Germinal center (tissue), 1 donor: ENCODE measurements at places on chromosomes 1 and 21.

- DNase-seq = no peak
Measured at GRCh38 chr21:31176080-31176551, 137.8 kb upstream of the KRTAP19-8 start.

DNA sequence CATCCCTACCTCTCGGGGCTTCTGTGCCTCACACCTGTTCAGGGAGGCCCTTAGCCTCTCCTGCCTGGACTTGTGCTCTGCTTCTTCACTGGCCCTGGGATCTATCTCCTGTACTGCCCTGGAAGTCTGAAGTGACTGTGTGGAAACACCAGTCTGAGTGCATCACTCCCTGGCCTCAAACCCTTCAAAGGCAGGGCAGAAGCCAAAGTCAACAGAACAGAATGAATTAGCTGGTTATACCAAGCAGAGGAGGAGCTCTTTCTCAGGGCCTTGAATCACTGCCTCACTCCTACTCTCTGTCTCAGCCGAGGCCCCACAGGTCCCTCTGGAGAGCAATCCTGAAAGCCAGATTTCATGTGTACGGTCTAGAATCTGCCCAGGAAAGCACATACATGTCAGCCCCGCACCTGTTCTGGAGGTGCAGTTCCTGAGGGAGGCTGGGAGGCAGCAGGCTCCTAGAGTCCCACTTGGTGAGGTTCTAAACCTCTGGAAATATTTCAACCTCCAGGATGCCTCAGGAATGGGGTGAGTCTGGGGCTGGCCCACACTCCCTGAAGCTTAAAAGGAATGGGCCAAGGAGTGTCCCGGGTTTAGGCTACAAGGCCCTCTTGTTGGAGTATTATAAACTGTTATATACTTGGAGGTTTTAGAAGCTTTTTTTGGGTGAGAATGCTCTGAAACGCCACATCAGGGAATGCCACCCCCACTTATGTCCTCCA lies 98.3 kb downstream of the ABCA4 start:
- DNase-seq = no peak

GRCh38 chr1:93979040-93979717 lies 69.9 kb upstream of the GCLM start:
- DNase-seq = no peak

- no peak for DNase-seq
Measured at GRCh38 chr1:211334986-211335385, 8.4 kb downstream of the TRAF5 start.

GRCh38 chr1:162151900-162152829 lies 82.7 kb downstream of the NOS1AP start:
- no peak for DNase-seq

DNA sequence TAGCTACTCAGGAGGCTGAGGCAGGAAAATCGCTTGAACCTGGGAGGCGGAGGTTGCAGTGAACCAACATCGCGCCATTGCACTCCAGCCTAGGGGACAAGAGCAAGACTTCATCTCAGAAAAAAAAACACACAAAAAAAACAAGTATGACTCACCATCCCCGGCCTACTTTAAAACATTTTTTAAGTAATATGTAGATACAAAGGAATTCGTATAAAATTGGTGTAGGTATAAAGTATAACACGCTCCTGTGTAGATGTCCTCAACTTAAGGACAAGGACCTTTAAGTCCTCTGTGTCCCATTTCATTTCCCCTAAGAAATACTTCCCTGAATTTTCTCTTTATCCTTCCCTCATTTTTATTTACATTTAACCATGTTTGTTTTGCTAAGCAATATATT lies 73.4 kb upstream of the PKN2 start:
- DNase-seq = no peak

- DNase-seq = no peak
Measured at GRCh38 chr1:107531065-107531908, 390.4 kb downstream of the NTNG1 start.

DNA sequence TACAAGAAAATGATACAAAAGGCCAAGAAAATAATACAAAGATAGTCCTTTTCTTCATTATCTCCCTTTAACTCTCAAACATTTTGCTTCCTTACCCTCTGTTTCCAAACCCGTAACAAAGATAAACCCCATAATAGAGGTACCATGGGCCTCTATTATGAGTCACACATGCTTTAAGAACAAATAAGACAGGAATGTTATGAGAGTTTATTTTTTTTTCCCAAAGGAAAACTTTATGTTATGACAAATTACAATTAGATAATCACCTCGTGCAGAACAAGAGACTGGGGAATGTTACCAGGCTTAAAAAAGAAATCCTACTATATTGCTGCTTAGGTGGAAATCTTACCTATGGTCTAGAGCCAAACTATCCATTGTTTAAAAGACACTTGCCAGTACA lies 272.0 kb downstream of the BRINP3 start:
- DNase-seq = no peak

DNA sequence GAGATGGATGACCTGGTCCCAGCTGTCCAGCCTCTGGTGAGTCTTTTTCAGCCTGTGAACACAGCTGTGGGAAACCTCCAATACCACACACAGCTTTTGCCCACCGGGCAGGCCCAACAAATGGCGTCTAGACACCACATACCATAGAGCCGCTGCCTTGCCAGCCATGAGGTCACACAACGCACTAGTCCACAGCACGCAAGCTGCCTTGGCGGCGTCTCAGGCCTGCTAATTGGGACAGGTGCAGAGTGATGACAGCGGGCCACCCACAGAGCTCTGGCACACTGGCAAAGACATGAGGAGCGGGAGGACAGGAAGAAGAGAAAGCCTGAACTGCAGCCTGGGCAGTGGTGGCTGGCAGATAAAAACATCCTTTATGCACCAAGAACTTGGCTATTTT lies 125.5 kb downstream of the ADAMTS1 start:
- DNase-seq = no peak

GRCh38 chr1:182433580-182433979 lies 16.4 kb upstream of the RGSL1 start:
- no peak for DNase-seq

GRCh38 chr1:39410915-39411436 lies 80.5 kb upstream of the BMP8A start:
- DNase-seq = peak; percentile 74

GRCh38 chr1:246350745-246351144 lies 156.3 kb downstream of the SMYD3 start:
- no peak for DNase-seq

DNA sequence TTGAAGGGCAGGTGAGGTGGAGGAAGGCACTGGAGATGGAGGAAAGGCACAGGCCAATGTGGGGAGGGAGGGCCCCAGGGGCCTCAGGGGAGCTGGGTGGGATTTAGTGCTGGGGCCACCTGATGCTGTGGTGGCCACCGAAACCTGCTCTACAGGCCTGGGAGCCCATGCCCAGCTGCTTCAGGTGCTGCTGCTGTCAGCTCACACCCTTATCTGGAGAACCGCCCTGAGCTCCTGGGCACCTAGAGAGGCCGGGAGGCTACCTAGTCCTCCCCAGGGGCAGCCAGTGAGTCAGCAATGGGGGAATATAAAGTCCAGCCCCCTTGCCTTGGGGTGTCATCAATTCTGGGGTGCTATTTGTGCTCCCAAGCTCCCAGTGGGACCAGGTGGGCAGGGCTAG lies 12.2 kb downstream of the FAM131C start:
- DNase-seq = no peak

GRCh38 chr1:202349206-202349928 lies 868 bp downstream of the PPP1R12B start:
- no peak for DNase-seq

- DNase-seq = no peak
Measured at GRCh38 chr1:237794071-237794470, 96.7 kb downstream of the ZP4 start.

DNA sequence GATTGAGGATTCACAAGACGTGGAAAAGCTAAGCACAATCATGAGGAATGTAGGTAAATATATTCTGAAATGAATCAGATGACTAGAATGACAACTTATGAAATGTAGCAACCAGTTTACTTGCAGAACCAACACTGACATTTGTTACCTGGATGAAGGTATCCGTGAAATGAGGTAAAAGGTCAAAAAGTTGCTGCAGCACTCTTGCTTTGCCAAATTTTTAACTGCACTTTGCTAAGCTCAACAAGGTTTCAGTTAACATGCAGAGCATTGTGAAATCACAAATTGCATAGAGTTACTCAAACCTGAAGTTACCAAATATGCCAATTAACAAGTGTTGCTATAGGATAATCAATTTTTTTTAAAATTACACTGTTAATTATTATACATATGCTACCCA lies 1280.1 kb downstream of the KCNT2 start:
- no peak for DNase-seq
